AG20443 (cell line): ENCODE measurements at places on chromosomes 3 and 15.
A peak's percentile ranks its signal among the peaks of the same experiment; 100 is the strongest.

- DNase-seq = no peak
These were observed 171.1 kb upstream of the TTC14 start for GRCh38 chr3:180430896-180431295.

DNA sequence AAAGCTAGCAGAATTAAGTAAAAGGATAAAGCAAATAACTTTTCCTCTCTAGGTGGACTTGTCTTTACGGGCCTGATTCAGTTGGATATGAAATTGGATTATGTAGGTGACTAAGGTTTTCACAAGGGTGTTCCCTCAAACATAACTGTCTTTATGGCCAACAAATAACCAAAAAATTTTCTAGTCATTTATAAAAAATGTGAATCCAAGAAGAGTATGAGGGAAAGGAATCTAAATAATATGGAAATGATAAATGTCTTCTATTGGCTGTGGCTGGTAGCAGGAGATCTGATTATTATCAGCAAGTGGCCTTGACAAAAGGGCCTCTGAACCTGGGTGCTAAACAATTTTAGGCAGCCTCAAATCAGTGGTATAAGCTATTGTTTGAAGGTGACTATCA is 594.0 kb upstream of the UBE2E2 start:
- DNase-seq = peak; percentile 17

DNA sequence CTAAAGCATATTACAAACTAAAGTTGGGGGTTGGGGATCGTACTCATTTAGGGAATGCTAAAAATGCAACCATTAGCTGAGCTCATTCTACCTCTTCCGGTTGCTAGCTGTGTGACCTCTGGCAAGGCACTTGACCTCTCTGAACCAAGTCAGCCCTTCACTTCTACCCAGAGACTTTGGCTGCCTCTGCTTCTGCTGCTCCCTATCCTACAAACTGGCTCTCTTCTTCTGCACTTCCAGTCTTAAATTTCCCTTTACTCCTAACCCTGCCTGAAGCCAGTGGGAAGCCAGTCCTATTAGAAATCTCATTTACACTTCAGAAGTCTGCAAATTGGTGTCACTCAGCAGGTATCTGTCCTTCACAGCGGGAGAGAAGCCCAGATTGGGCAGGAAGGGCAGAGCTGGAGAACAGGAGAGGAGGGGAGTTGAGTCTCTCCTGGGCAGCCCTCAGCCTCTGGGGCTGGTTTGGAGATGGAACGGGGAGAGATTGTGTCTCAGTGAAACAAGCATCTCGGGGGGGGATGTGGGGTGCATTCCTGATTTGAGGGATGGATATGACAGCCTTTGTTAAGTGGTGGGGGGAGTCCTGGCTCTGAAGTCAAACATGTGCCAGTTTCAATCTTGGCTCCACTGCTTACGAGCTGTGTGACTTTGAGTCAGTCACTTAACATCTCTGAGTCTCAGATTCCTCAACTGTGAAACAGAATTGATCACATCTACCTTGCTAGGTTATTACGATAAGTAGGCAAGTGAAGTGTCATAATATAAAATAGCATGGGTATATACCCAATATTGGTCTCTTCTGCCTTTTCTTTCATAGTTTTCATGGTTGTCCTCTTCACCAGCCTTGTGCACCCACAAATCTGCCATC is 7.8 kb upstream of the AEN start:
- DNase-seq = no peak

- DNase-seq = no peak
These were observed 330.3 kb upstream of the GOLIM4 start for GRCh38 chr3:168425936-168426595.

DNA sequence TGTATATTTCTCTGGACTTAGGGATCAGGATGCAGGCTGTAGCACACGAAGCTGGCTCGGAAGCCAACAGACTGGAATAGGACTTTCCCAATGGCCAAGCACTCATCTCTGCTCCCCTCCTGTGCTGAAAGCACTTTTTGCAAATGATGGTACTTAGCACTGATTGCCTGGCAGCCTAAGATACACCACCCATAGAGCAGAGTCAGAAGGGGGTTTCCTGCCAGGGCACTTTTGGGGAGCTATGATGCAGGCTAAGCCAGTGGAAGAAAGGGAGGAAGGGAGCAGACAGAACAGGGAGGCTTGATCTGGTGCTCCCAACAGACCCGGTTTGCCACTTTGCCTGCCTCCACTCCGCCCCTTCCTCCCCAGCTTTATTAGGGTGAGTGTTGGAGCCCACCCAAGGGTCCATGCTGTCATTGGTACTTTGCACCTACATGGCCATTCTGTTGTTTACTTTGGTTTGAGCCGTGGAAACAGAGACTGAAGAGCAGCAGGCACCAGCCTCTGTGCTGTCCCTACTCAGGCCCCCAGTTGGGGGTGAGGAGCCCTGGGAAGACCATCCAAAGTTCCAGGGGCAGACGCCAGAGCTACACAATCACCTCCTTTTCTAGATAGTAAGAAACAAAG is 15.9 kb downstream of the BSN start:
- no peak for DNase-seq

- no peak for DNase-seq
These were observed 79.8 kb downstream of the LIPC start for GRCh38 chr15:58511599-58511987.

- DNase-seq = no peak
These were observed 216.9 kb downstream of the ROBO2 start for GRCh38 chr3:77256584-77257503.

DNA sequence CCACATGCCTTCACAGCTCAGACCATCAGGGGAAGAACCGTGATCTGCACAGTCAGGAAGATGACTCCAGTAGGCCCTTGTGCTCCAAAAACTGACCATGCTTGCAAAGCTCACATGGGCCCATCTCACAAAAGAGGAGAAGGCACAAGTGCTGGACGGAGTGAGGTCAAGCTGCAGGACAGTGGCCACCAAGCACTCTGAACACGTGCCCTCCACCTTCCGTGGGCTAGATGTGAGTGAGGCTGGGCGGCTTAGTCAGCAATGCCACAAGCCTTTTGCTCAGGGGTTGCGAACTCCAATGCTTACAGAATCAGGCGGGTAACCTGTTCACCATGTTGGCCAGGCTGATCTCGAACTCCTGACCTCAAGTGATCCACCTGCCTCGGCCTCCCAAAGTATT is 70.9 kb downstream of the SCN5A start:
- DNase-seq = no peak

GRCh38 chr3:168862466-168862865 is 766.7 kb upstream of the GOLIM4 start:
- no peak for DNase-seq

- peak; percentile 12 for DNase-seq
These were observed 116.7 kb downstream of the NR1I2 start for GRCh38 chr3:119898478-119899191.

DNA sequence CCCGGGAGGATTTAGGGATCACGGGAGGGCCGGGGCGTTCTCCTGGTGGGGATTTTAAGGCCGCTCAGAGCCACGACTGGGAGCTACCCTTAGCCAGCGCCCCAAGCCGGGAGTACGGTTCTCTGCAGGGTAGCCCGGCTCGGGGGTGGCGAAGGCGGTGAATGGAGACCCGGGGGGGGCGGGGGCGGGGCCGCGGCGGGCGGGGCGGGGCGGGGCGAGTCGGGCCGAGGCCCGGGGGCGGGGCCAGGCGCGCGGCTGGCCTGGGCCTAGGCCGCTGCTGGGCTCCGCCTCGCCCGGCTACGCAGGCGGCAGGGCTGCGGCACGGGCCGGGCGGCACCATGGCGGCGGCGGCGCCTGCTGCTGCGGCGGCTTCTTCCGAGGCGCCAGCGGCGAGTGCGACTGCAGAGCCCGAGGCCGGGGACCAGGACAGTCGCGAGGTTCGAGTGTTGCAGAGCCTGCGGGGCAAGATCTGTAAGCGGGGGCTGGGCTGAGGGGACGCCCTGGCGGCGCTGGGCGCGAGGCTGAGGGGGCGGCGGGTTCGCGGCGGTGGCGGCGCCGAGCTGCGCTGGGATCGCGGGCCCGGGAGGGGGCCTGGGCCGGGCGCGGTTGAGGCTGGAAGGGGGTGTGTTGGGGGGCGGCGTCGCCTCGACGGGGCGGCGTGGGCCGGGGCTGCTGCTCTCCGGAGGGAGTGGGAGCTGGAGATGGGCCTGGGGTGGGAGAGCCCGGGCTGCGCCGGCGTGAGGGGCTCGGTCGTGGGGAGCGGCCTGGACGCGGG is at the start of gene RASA2:
Gene RASA2, plus strand, starts transcription at position 282 of the 775 bp plus-strand sequence. Its CDS starts 57 bp downstream, at position 339.
- peak; percentile 96 for DNase-seq

DNA sequence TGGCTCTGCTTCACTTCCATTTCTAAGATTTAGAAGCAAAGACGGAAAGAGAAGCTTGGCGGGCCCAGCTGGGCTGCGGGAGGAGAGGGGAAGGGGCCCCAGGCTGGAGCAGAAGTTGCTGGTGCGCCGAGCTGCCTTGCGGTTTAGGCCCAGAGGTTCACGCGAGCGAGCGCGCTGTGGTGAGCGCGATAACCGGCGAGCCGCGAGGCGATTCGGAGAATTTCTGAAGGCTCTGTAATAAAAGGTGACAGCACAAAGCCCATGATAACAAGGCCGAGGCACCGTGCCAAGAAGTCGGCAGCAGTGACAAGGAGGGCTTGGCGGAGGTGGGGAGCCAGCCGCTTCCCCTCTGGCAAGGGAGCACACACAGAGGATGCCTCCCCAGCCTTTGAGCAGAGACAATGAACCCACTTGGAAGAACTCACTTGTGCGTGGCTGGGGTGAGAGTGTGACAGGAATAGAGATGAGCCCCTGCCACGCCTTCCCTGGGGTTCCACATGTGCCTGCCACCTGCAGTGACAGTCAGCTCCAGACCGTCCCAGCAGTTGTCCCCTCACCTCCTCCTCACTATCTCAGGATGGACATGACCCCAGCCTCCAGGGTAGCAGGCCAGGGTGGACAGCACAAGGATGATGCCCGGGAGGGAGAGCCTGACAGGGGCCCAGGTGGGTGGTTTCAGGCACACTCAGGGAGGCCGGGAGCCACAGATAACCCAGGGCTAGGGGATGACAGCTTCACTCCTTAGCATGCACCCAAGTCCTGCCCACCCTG is 315.2 kb downstream of the UACA start:
- DNase-seq = no peak
